ENCODE measurements at places on chromosomes 3 and 15.

GRCh38 chr15:75583701-75584100 lies 4.6 kb upstream of the PTPN9 start:
- DNase-seq = no peak

- DNase-seq = no peak
Measured at GRCh38 chr3:13149330-13150108, 76.3 kb upstream of the IQSEC1 start.

DNA sequence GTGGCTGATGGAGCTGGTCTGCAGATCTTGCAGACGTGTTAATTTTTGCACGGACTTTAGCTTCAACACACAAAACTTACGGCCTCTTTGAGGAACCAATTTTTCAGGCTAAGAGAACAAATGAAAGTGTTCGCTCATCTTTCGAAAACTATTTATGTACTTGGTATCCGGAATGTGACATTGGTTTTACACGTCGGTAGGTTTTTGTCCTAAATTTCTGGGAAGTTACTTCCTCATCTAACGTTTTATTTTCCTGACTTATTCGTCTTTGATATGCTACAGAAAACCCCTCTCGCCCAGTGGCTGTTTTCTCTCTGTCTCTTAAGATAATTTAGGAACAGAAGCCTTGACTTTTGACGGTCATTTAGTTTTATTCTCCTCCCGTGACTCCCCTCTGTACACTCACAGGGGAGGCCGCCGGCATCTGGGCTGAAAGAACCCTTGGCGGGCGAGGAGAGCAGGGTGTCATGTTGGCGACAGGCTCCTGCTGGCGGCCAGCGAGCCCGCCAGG lies 834 bp upstream of the GREM1 start:
- DNase-seq = no peak

DNA sequence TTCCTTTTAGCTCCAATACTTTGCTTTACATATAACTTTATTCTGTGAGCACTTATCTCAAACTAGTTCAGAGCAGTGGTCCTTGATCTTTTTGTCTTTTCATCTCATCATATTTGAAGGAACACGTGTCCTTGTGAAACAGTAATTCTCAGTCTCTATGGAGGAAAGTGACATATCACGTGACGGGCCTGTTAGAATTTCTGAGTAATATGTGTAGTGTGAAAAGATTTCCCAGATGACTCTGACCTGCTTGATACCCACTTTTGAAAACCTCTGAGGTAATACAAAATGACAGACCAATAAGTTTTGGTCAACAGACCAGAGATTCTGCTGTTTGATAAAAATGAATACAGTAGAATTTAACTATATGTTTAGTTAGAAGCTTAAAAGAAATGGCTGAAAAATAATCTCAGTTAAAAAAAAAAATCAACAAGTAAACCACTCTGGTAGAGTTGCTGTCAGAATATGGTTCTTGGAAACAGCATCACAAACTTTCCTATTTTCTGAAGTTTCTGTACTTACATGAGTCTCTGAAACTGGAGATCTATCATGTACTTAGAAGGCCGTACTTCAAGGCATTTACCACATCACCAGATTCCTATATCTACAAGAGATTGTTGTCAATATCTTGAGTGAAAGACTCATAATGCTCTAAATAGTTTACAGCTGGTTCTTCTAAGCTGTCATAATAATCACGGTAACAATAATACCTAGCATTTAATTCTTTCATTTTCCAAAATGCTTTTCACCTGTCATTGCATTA lies 590.2 kb upstream of the TBL1XR1 start:
- no peak for DNase-seq

GRCh38 chr15:84006421-84006820 lies 229.2 kb upstream of the GOLGA6L4 start:
- DNase-seq = no peak

Data from NCI-H1417 treated with DMSO at 0.1 percent for 48 hours (cell line).